Activated gamma-delta T cell (primary cell): ENCODE measurements at places on chromosomes 11 and 22.

DNA sequence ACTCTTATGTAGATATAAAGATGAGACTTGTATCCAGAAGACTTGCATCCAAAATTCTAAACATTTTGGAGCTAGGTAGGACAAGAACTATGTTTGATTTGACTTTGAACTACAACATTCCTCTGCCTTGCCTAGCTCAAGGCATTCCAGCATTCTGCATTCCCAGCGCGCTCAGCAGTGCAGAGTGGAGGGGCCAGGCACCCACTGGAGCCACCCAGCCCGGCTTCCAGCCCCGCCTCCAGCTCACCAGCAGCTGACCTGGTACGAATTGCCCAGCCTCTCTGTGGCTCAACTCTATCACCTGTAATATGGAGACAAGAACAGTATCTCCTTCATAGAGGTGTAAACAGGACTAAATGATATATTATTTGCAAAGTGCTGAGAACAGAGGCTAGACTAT is 28.8 kb downstream of the PRDM10 start:
- no peak for DNase-seq

- DNase-seq = no peak
These were observed 56.8 kb upstream of the THY1 start for GRCh38 chr11:119479685-119480275.

GRCh38 chr11:35098855-35099254 is 40.1 kb upstream of the CD44 start:
- no peak for DNase-seq

- no peak for DNase-seq
These were observed 1.4 kb downstream of the FOSL1 start for GRCh38 chr11:65898656-65899355.

DNA sequence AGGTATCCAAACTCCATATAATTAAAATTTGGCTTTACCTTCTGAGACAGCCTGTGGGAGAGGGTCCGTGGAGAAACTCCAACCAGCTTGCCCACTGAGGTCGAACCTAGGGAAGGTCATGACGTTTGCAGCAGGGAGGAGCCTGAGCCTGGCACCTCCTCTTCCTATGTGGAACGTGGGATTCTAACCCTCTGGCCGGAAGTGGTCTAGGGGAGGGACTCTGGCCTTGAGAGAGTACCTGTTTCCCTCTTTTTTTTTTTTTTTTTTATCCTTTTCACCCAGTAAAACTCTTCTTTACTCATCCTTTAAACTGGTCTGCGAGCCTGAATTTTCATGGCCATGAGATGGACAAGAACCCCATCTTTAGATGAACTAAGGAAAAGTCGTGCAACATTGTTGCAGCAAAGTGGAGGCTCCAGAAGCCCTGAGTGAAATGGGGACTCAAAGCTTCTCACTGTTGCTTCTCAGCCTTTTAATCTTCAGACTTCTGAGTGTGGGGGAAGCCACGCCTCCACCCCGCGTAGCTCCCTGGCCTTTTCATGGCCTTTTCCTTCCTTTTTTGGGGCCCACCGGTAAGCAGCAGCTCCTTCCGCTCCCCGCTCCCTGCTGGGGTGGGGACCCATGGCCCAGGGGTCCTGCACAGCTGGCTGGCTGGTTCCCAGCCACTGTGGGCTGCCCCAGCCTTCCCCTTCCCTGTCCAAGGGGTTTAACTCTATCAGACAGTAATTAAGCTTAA is 1359.9 kb downstream of the LRRC4C start:
- DNase-seq = no peak

GRCh38 chr22:29901354-29901753 is 18.4 kb downstream of the MTMR3 start:
- no peak for DNase-seq

GRCh38 chr11:124763156-124763947 is 1.3 kb upstream of the ESAM start:
- peak; percentile 62 for DNase-seq

GRCh38 chr11:46918083-46918787 is at the start of gene LRP4:
TSS of gene LRP4 (minus strand) at chr11:46918550. CDS start at chr11:46918379, 171 bp downstream.
- peak; percentile 29 for DNase-seq

DNA sequence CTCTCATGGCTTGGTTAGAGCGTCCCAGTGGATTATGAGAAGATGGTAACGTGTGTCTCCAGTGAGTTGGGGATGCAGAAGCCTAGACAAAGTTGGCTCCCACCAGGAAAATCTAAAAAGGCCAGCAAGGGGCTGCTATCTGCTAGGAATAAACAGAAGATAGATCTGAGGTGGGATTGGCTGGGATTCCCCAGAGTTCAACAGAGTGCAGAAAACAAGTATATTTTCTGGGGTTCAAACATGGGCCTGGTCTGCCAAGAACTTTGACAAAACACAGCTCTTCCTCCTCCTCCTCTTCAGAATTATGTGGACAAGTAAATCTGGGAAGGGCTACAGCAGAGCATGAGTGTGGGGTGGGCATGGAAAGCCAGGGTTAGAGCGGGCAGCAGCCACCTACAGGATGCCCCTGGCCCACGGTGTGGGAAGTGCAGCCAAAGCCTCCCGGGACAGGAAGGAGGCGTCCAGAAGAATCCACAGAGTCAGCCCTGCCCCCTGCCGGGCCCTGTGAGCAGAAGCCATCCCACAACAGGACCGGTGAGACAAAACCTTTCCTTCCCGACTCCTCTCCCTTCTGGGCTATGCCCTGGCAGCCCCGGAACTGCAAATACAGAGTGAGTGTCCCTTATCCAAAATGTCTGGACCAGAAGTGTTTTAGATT is 67.1 kb downstream of the CD82 start:
- DNase-seq = no peak

GRCh38 chr11:131389582-131389981 is 19.2 kb downstream of the NTM start:
- DNase-seq = no peak

DNA sequence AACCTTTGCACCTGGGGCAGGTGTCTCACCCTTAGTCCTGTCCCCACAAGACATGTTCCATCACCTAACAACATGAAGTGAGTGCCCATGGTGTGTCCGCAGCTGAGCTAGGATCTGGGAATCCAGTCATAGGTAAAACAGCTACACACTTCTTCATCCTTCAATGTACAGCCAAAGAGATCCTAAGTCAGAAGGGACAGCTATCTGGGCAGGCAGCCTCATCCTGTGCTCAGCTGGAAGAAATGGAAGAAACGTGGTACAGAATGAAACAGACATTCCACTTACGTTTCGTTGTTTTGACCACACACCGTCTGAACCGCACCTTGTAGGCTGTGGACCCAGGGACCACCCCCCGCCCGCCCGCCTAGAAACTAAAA is 30.8 kb downstream of the PDGFB start:
- DNase-seq = no peak

- no peak for DNase-seq
These were observed 46.2 kb downstream of the SHANK2 start for GRCh38 chr11:71206186-71206585.

GRCh38 chr22:36552289-36552688 is 23.3 kb upstream of the EIF3D start:
- DNase-seq = no peak

DNA sequence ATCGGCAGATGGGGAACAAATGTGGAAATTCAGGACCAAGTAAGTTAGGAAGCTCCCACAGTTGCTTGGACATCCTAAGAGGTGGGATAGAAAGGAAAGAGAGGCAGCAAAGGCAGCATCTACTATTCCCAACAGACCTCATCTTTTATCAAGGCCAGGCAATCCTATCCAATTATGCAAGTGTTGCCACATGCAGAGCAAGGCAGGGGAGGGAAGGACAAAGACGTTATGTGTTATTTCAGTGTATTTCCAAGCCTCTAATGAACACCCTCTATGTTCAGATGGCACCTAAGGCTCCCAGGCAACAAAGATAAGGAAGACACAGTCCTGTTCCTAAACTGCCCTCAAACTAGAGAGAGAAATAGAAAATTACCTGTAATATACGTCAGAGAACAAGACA is 9.2 kb downstream of the TIGD3 start:
- no peak for DNase-seq

- no peak for DNase-seq
These were observed 572.2 kb downstream of the TBC1D22A start for GRCh38 chr22:47334601-47335000.

GRCh38 chr11:113971506-113972195 is 3.3 kb upstream of the HTR3A start:
- DNase-seq = no peak

GRCh38 chr11:31262761-31263160 is 106.8 kb downstream of the DCDC1 start:
- DNase-seq = no peak

DNA sequence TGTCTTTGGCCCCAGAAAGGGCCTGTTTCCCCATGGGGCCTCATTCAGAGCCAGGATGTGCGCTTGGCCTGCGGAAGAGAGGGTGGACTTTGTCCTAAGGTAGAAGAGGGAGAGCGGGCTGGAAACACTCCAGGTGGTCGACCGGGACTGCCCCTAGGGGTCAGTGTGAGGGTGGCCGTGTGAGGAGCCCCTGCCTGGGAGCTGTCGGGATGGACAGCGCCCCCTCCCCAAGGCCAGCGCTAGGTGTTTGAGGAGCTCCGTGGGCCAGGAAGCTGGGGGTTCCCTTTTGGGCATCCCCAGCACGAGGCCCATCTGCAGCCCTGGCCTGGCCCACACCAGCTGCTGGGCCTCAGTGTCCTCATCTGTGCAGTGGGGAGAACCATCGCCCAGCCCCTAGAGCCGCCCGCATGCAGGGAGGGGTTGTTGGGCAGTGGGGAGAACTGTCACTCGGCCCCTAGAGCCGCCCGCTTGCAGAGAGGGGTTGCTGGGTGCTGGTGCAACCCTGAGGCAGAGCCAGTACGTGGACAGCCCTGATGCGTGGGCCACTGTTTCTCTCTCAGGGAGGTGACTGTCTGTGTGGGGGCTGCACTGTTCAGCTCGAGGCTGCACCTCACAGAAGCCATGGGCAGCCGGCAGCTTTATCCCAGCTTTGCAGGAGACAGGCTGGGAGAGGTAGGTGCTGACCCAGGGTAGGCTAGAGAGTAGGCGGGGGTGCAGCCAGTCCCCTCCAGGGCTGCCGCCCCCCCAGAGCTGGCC is 1319.9 kb downstream of the BRD1 start:
- no peak for DNase-seq
